ENCODE measurements at places on chromosomes 7 and 10.

DNA sequence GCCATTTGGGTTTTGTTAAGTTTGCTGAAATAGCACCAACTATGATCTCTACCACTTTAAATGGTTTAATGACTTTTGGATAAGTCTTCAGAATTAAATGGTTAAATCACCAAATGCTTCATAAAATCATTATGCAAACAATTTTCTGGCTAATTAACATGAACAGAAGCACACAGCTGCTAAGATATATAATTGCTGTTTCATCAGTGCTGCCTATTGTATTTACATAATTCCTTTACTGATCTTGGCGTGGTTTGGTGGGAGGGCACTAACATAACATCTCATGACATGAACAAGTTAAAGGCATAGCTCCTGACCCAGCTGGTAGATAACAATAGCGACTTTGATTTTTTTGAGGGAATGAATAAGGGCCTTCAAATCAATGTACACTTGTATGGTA, 94.1 kb downstream of the FZD1 start:
- DNase-seq = no peak

DNA sequence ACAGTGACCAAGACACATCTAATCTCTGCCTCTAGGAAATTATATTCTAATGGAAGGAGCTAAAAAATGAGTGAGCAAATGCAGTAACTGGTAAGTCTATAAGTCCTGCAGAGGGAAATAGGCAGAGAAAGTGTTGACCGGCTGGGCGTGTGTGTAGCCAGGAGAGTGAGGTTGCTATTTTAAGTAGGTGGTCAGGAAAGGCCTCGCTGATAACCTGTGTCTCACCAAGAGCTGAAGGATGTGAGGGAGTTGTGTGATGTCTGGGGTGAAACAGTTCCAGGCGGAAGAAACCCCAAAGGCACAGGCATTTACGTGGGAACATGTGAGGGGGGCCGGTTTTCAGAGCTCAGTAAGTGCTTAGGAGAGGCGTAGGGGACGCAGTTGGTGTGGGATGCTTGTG, 54.8 kb downstream of the BAMBI start:
- no peak for DNase-seq

DNA sequence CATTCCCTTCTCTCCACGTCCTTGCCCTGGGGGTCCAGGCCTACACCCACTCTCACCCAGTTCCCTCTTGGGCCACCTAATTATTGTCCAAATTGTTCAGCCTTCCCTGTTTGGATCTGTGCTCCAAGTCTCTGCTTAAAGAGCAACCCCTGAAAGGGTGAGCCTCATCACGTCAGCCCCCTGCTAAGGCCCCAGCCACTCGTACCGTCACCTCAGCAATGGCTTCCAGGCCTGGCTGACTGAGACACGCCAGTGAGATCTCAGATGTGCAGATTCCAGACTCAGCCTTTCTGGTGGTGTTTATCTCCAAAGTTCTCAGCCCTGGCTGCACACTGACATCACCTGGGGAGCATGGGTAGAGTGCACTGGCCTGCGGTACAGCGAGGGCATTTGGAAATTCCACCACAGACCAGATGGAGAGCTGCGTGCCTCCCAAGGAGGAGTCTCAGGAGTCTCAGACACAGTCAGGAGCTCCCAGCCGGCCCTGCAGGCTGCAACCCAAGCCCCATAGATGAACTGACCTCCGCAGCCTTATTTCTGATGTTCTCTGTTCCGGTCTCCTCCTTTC, 87.5 kb downstream of the PRKAG2 start:
- no peak for DNase-seq

DNA sequence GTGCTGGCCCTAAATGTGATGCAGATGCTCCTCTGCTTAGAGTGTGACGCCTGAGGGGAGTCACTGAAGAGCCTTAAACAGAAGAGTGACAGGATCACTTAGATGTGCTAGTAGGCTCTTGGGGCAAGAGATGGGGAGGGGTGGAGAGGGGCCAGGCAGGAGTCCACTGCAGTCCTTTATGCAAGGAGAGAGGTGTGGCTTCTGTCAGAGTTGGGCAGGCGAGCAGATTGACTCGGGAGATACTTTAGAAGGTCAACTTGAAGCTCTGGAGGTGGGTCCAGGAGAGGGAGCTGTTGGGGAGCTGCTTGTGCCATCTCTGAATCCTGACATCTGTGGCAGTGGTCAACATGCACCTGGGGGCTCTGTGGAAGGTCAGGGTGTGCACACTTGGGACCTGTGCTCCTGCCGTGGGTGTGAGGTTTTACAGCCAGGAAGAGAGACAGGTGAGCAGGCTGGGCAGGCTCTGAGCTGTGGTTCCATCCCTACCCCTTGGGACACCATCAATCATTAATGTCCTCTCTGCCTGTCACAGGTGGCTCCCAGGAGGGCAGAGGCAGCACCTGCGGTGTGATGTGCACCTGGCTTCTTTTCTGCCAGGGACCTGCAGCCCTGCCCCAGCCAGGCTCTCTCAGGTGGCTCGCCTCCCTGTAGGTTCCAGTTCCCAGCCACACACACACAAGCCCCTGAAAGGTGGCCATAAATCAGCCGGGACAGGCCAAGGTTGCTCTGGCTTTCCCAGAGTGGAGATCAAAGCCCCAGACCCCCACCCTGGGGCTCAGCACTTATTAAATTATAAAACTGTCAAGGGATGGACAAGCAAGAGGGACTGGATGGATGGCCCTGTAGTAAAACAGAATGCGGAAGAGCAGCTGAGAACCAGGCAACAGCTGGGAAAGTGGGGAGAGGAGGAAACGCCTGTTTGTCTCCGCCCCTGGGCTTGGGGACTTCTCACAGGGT, 14.0 kb downstream of the NEURL1 start:
- DNase-seq = no peak

DNA sequence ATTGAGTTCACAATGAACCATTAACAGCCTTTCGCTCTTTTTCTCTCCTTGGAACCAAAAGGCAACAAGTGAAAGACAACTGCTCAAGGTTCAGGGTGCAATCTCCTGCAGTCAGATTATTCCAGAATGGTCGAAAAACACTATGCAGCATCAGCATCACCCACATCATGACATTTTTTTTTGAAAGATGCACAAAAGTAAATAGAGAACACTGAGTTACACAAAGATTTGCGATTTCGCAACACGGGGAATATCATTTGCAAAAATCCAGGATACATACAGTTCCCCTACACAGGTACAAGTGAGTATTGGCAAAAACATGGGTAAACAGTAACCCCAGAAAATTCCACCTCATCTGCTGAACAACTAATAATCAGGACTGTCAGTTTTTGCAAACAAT, 611.5 kb downstream of the KCNMA1 start:
- no peak for DNase-seq
